NCI-H2107 (cell line): ENCODE measurements at places on chromosomes 6 and 20.

DNA sequence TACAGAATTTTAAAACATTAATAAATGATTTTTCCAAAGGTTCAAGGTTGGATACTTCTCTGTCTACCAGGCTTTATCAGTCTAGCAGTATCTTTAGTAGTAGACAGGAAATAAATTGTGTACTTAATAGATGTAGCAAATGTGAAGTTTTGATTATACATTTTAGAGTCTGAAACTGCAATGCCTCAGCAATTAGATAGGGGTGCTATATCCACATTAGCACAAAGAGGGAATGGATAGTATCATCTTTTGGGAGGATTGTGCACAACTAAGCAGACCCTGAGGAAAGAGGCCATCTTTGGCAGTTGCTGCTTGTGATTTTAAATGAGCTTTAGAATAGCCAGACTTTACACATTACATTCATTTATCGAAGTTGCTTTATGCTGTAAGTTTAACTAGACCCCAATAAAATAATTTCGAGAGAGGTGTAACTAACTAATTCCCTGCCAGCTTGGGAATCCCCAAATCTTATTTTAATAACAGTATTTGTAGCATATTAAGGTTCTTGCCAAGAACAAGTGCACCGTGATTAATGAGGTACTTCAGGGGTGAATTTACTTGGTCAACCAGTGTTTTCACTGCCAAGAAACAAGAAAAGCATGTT lies 2.8 kb downstream of the KCNQ5 start:
- DNase-seq: no peak

- DNase-seq: no peak
Observed at GRCh38 chr6:38306931-38307330, 332.8 kb downstream of the BTBD9 start.

- DNase-seq: no peak
Observed at GRCh38 chr6:157983406-157984119, 1.9 kb downstream of the SYNJ2 start.

DNA sequence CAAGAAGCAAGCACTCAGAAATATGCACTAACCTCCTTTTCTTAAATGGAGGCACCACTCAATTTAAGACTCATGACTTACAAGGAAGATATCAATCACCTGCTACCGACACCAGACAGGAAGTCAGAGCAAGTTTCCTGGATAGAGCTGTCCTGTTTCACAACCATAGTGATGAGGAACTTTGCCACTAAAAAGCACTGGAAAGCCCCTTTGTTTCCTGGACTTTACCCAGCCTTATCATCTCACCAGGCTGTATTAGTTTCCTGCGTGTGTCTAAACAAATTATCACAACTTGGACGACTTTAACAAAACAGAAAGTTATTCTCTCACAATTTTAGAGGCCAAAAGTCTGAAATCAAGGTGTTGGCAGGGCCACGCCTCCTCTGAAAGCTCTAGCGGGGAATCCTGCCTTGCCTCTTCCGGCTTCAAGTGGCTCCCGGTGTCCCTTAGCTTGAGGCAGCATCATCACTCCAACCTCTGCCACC lies 253.8 kb upstream of the STXBP5 start:
- no peak for DNase-seq

GRCh38 chr20:56440346-56441007 lies 27.9 kb upstream of the RTF2 start:
- no peak for DNase-seq

GRCh38 chr6:149182262-149182661 lies 135.2 kb upstream of the TAB2 start:
- no peak for DNase-seq
